ENCODE measurements at places on chromosomes 11 and 22.
A peak's percentile ranks its signal among the peaks of the same experiment; 100 is the strongest.

DNA sequence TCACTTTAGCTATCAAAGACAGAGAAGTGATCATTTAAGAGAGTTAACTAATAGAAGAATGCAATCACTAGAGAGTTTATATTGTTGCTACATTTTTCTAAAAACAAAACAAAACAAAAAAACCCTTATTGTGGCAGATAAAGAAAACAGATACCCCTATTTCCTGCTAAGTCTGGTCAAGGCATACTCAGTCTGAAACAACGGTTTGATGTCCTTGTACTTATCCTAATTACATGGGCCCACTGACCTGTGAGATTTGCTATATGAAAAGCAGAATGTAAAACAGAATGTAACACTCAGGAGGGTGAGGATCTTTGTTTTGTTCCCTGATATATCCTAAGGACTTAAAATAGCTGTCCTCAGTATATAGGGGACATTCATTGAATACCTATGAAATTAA is 24.6 kb downstream of the MAML2 start:
- DNase-seq, result no peak

DNA sequence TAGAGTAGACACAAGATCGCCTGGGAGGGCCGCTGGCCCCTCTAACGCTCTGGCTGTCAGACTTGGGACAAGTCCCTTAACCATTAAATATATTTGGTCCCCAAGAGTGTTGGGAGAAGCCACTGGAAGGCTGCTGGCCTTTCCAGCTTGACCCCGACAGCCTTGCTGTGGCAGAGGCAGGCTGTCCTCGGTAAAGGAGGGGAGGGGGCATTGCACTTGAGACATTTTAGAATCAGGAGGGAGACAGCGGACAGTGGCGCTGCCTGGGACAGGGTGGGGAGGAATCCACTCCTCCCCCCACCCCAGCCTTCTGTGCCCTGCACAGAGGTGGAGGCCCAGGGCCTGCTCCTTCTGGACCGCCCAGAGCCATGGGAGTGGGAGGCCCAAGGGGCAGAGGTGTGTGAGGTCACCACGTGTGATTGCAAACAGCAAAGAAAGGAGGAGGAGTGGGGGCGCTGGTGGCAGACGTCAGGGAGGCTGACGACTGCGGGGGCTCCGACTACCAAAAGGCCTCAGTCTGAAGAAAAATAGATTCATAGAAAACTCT is 28.9 kb downstream of the APOL1 start:
- DNase-seq, result no peak

DNA sequence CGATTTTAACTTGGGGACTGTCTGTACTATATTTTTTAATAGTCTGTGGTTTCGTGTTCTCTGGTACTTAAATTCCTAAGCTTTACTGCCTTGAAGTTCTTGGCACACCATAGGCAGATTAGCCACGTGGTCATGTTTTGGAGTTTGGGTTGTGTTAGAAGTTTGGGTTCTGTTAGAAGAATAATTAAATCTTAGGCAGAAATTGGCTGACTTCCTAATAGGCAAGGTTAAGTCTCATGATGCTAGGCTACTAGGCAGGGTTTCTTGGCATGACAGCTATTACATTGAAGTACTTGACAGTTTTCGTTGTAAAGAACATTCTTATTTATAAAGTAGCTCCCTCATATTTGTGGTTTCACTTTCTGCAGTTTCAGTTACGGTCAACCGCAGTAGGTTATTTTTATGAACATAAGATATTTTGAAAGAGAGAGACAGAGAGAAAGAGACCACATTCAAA is 30.0 kb upstream of the MMP7 start:
- DNase-seq, result no peak

GRCh38 chr22:24355574-24355973 is 71.8 kb upstream of the ADORA2A start:
- DNase-seq, result no peak

- DNase-seq, result no peak
Observed at GRCh38 chr11:12824281-12825041, 150.2 kb downstream of the TEAD1 start.

DNA sequence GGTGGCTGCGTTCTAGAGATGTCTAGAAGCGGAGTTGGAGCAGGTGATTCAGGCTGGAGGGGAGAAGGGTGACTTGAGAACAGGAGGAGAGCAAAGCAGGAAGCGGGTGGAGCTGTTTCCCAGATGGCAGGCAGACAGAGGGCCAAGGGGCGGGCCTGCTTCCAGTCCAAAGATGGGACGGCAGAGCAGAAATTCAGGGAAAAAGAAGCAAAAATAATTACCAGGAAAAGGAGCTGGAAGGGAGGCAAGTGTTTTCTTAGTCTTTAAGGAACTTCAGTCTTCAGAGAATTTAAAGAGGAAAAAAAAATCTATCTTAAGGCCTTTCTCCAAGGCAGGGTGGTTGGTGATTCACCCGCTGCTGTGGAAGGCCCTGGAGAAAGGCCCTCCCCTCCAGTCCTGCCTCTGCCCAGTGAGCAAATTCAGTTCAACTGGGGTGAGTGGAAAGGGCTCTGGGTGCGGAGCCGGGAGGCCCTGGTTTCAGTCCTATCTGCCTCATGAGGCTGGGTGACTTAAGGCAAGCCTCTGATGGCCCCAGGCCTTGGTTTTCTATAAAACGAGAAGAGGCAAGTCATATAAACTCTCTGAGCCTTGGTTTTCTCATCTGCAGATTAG is 4.5 kb upstream of the CREB3L1 start:
- no peak for DNase-seq

DNA sequence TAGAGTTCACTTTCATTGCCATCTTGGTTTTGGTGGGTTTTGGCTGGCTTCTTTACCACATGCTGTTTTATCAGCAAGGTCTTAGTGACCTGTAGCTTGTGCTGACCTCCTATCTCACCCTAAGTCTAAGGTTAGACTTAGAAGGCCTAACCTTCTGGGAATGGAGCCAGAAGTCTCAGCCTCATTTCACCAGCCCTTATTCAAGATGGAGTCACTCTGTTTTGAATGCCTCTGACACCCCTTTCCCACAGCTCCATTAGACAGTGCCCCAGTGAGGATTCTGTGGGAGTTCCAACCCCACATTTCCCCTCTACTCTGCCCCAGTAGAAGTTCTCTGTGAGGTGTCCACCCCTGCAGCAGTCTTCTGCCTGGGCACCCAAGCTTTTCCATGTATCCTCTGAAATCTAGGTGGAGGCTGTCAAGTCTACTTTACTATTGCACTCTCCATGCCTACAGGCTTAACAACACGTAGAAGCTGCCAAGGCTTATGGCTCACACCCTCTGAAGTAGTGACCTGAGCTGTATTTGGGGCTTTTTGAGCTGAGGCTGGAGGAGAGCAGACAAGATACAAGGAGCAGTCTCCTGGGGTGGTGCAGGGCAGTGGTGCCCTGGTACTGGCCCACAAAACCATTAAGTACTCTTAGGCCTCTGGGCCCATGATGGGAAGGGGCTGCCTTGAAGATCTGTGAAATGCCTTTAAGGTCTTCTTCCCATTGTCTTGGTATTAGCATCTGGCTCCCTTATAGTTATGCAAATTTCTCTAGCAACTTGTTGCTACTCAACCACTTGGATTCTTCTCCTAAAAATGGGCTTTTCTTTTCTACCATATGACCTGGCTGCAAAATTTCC is 65.9 kb upstream of the SC5D start:
- DNase-seq, result no peak

- DNase-seq, result no peak
Observed at GRCh38 chr11:125393331-125393730, 102.7 kb downstream of the FEZ1 start.

- no peak for DNase-seq
Observed at GRCh38 chr11:76371170-76371569, 9.8 kb downstream of the THAP12 start.

DNA sequence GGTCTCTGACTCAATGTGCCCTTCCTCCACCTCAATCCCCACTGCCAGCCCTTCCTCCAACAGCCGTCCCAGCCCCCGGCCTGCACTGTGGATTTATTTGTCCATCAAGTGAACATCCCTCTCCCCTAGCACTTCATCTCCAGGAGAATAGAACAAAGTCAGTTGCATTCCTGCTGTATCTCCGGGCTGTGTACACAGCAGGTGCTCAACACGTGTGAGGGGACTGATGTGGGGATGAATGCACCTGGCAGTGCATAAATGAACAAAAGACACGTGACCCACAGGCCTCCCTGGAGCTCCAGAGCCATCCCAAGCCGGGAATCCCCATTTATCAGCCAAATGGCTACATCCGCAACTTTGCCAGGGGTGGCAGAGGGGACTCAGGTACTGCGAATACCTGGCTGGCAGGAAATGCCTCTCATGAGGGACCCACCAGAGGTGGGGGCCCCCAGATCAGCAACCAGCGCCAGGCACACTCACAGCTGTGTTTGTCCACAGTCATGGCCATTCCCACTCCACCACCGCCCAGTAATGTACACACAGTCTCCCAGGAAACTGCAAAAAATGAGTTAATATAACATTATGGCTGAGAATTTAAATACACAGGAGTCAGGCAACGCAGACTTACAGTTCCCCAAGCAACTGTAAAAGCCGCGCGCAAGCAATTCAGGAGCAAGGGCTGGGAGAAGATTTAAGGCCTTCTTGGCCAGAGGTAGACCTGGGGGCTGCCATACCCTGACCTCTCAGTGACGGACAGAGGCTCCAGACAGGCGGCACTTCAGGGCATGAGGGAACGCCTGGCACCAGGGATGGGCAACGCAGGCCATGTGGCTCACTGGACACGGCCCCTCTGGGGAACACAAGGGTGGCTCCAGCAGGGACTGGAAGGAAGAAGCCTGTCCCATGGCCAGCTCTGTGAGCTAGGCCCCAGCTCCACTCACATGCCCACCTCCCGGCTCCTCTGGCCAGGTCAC is 50.3 kb upstream of the TCF20 start:
- DNase-seq, result no peak

- no peak for DNase-seq
Observed at GRCh38 chr11:109521571-109522086, 99.6 kb downstream of the C11orf87 start.

DNA sequence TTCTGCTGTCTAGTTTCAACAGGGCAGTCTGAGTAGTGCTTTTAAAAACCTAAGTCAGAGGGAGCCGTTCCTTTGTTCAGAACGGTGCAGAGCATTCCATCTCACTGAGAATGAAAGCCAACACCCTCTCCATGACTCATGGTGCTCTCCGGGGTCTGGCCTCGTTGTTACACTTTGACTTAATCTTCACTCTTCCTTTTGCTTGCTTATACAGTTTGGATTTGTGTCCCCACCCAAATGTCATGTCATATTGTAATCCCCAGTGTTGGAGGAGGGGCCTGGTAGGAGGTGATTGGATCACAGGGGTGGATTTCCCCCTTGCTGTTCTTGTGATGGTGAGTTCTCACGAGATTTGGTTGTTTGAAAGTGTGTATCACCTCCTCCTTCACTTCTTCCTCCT is 292.2 kb downstream of the ST3GAL4 start:
- no peak for DNase-seq

DNA sequence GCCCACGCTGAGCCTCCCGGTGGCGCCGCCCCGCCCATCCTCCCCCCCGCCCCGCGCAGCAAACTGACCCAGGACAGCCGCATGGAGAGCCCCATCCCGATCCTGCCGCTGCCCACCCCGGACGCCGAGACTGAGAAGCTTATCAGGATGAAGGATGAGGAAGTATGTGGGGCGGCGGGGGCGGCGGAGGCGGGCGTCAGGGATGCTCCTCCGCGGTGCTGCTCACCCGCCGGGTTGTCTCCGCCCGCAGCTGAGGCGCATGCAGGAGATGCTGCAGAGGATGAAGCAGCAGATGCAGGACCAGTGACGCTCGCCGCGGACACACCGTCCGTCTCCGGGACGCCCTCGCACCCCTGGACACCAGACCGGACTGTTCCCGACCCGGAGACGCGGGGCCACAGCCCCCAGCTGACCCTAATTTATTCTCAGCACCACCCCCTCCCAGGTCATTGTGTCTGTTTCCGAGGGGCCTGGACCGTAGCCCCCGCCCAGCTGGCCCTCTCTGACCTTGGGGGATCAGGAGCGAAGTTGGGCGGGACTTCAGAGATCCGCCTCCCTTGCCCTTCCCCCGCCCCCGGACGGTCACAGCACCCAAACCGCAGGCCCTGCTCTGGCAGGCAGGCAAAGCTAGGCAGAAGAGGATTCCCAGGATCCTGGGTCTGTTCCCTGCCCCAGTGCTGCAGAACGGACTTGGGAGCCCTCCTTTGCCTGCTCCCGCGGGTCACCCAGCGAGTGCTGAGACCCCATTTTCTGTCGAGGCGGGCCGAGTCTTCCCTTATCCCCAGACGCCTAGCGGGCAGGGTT is 959 bp upstream of the GP1BB start:
- DNase-seq, result peak; percentile 69

GRCh38 chr11:105786741-105787140 is 176.9 kb downstream of the GRIA4 start:
- no peak for DNase-seq

- no peak for DNase-seq
Observed at GRCh38 chr11:78372114-78372768, 45.4 kb downstream of the GAB2 start.

DNA sequence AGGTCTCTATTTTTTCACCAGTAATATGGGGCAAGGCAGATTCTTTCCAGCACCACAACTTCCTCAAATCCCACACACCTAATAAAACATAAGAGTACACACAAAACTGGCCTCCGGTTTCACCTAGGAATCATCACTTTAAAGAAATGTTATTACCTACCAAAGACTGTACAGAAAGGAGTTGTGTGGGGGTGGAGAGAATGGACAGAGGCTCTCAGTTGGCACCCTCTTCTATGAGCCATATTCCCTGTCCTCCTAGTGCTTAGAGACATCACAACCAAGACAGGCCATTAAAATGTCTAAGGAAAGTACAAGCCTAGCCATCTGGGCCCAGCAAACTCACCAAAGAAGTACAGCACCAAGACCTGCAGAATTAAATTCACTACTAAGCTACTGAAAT is 56.1 kb downstream of the RBFOX2 start:
- no peak for DNase-seq

- DNase-seq, result peak; percentile 32
Observed at GRCh38 chr11:22635689-22636088, 10.1 kb upstream of the FANCF start.

- DNase-seq, result no peak
Observed at GRCh38 chr22:48042621-48043395, 1280.4 kb downstream of the TBC1D22A start.

- no peak for DNase-seq
Observed at GRCh38 chr22:27724709-27725108, 76.8 kb downstream of the MN1 start.

- no peak for DNase-seq
Observed at GRCh38 chr22:44120314-44120704, 60.4 kb upstream of the PARVG start.

- peak; percentile 76 for DNase-seq
Observed at GRCh38 chr11:131579932-131580387, 209.5 kb downstream of the NTM start.

- no peak for DNase-seq
Observed at GRCh38 chr11:68014157-68014946, 4.2 kb downstream of the ALDH3B1 start.

- no peak for DNase-seq
Observed at GRCh38 chr11:75867778-75868374, 52.9 kb downstream of the UVRAG start.

GRCh38 chr11:94767701-94768601 is at the start of gene AMOTL1:
Gene AMOTL1 (plus strand): TSS chr11:94768356. CDS start chr11:94768512, 156 bp downstream.
- peak; percentile 92 for DNase-seq

GRCh38 chr22:37187891-37188761 is at the start of gene C1QTNF6:
Gene C1QTNF6 (minus strand): TSS chr22:37188247. CDS start chr22:37188213, 34 bp downstream.
- DNase-seq, result peak; percentile 85

GRCh38 chr22:46614025-46614931 is 5.9 kb upstream of the GRAMD4 start:
- DNase-seq, result no peak

GRCh38 chr11:62853279-62853965 is 14.0 kb upstream of the WDR74 start:
- no peak for DNase-seq

Measured in H9 (cell line).